ENCODE measurements at places on chromosomes 1 and 21. TPM values are rescaled to one million over a fixed set of nuclear protein-coding genes. Genes with fewer than 3 reads are reported as not detected.

The SPAG17 gene
- not detected for total RNA-seq

- DNase-seq = no peak
Observed at GRCh38 chr1:22154626-22155025, 11.7 kb upstream of the WNT4 start.

The CLIC6 gene
- total RNA-seq = not detected

DNA sequence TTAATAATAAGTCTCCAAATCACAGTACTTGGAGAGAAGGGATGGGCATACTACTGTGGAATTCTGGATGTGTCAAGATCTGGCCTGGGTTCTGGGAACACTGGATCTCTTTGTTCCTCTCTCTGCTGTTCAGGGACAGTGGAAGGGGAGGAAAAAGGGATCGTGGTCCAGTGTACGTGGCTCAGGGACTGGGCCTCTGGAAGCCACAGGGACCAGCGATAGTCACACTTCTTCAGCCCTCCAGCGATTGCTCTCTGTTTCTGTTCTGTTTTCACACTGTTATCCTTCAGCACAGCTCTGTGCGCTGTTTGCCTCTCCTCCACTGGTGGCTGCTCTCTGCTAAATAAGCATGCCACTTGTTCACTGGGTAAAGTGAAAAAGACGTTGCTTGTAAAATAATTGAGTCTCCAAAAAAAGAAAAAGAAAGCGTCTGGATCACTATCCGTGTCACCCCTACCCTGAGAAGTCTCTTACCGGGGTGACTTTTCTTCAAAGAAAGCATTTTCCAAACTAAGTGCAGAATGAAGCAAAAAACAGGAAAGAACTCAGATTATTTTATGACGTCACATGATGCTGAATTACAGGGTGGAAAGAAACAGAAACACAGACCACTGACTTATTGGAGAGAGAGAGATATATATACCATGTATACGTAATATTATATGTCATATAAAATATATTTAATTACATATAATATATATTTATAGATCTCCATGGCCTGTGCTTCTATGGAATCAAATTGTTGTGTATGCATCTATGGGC, 279.4 kb downstream of the RGS7 start:
- DNase-seq = no peak

GRCh38 chr1:80993154-80993980, 807.4 kb upstream of the ADGRL2 start:
- no peak for DNase-seq

The DTL gene
- total RNA-seq = 22.5 TPM

DNA sequence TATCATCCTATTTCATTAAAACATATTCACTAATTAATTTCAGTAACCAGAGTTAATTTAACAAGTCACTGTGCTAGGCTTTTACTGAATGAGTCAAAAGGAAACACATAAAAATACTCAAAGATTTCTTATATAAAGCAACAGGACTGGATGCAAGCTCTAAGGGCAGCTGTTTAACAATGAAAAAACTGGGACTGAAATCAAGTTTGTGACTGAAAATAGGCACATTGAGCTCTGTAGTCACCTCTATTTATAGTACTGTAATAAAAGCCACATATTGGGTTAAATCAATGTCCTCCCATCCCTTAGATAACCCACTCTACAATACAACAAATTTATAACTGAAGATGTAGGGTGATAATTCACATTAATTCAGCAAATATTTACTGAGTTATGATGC, 52.4 kb downstream of the SMYD3 start:
- DNase-seq = no peak

The FAM177B gene
- total RNA-seq = not detected

The KRTAP21-2 gene
- total RNA-seq = not detected

DNA sequence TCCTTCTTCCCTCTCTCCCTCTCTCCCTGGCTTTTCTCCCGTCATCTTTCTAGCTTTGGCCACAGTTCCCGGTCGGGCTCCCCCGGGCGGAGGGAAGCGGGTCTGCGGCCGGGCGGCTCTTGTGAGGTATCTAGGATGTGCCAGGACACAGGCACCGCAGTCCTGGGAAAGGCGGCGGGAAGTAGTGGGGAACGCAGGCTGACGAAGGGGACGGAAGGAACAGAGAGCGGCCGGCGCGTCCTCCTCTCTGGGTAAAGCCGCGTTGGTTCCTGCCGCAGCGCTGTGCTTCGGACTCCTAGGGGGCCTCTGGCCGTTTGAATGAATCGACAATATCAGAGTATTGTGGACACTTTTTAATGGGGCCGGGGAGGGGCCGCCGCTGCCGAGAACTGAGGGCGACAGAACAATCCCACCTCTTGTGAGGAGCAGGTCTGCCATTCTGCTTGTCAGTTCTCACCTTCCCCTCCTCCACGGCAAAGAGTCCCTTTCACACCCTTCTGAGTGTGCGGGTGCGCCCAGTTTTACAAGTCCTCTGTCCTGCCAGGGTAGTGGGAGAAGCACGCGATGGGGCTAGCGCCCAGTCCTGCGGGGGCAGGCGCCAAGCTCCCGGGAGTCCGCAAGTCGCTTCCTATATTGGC, 1.2 kb upstream of the LHX9 start:
- peak; percentile 63 for DNase-seq

- DNase-seq = no peak
Observed at GRCh38 chr1:198491596-198491995, 48.9 kb downstream of the ATP6V1G3 start.

DNA sequence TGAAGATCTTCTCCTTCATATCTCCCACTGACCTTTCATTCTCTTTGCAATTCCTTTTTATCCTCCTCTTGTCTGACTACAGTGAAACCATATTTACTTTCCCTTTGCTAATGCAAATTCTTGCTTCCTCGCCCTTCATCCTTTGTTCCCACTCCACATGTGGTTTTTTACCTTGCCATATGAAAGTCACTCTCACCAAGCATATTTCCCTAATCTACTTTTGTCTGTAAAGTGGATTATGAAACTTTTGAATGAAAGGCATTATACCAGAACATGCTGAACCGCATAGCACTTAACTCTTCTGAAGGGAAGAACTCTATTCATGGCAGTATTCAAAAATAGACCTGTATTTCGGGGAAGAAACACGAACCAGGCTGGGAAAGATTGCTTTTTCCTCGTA, 8.0 kb upstream of the TMPRSS15 start:
- no peak for DNase-seq

The LCE2A gene
- total RNA-seq = not detected
